Inflammatory macrophage (primary cell): ENCODE measurements at places on chromosomes 7 and 10.

DNA sequence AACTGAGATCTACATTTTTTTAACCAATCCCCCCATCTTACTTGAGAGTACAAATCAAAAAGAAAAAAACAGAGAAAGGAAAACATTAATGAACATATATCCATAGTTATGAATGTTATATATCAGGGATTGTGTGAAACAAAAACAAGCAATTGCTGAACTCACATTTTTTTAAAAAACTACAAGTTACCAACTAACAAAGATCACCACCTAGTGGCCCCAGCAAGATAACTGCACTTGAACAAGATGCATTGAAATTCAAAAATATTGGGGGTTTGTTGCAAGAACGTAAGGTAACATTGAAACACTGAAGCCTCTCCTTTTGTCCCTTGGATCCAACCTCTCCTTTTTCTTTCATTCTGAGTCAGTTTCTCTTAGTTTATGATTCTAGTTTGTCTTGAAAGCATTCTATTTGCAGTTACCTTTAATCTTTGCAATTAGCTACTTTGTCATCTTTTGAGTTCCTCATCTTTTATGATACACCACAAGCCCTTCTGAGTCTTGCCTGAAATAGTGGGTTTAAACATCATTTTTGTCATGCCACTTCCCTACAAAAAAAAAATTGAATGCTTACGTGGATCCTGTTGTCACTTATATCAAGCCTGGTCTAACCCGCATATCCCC is 87.3 kb upstream of the TES start:
- peak; percentile 45 for DNase-seq

- peak; percentile 93 for DNase-seq
Observed at GRCh38 chr10:96831867-96832720, at the start of gene LCOR. Gene LCOR, plus strand, starts transcription at chr10:96832298. Its CDS starts 116,760 bp downstream, at chr10:96949058.

DNA sequence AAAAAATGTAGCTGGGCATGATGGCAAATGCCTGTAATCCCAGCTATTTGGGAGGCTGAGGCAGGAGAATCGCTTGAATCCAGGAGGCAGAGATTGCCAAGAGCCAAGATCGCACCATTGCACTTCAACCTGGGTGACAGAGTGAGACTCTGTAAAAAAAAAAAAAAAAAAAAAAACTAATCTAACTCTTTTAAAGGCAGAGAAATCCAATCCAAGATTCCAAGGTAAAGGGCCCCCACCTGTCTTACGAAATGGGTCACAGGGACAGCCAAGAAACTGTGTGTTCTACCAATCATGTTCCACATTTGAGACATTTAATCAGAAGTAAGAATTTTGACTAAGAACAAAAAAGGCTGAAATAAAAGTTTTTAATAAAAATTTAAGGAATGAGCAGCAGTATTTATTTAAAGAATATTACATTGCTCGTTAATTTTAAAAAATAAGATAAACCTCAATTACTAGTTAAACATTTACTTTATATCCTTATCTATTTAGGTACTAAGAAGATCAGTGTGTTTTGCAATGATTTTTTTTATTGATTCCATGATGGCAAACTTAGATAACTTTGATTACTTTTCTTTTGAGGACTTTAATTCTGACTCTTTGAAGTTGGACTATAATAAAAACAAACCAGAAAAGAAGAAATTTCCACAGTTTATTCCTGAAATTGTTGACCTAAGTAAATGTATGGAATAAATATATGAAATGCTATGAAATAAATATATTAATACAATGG is 6.7 kb upstream of the OAT start:
- no peak for DNase-seq

GRCh38 chr10:105952153-105952552 is 1212.4 kb downstream of the SORCS1 start:
- DNase-seq, result no peak

- DNase-seq, result no peak
Observed at GRCh38 chr10:1266033-1266802, 210.0 kb downstream of the WDR37 start.

GRCh38 chr10:92323079-92323478 is 32.1 kb downstream of the MARCHF5 start:
- no peak for DNase-seq

DNA sequence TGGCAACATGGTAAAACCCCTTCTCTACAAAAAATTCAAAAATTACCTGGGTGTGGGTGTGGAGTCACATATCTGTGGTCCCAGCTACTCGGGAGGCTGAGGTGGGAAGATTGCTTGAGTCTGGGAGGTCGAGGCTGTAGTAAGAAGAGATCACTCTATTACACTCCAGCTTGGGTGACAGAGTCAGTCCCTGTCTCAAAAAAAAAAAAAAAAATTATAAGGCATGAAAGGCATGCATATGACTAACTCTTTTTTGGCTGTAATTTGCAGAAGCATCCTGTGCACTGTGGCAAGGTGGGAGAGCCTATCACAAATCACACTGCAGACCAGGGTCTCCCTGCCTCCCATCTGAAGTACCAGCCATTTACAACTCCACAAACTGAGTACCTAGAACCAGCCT is 14.1 kb upstream of the MYPN start:
- no peak for DNase-seq
